ENCODE measurements at places on chromosomes 12 and 14.

DNA sequence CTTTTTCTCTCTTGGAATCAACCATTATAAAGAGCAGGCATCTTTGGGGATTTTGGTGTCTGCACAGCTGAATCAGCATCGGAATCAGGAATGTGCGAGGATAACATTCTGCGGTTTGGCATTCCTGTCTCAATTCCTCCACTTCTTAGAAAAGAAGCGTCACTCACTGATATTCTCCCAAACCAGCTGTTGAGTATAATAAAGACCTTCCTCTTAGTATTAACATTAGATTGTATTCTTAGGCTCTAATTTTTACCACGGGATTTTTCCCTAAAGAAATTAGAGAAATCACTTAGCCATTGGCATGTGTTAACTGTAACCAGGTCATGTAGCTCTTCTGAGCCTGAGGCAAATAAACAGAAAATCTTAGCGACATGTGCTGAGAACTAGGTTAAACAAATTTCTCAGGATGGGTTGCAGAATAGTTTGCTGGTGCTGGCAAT lies 128.7 kb downstream of the TMX1 start:
- peak; percentile 89 for DNase-seq

- DNase-seq, result no peak
These were observed 193.3 kb downstream of the PHLDA1 start for GRCh38 chr12:75838309-75838708.

DNA sequence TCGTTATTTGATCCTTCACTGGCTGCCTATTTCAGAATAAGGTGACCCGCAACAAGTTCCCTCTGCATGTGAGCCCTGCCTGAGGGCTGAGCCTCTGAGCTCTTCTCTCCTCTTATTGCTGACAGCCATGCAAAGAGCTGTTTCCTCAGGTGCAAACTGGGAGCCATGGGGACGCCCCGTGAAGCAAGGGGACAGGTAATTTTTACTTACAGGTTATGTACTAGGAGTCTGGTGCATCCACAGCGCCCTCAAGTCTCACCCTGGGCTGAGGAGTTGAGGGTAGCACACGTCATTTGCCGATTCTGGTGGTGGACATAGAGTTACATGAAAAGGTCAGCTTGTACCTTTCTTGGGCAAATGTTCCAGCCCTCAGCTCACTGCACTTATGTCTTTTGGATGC lies 26.1 kb upstream of the SERPINA6 start:
- no peak for DNase-seq

DNA sequence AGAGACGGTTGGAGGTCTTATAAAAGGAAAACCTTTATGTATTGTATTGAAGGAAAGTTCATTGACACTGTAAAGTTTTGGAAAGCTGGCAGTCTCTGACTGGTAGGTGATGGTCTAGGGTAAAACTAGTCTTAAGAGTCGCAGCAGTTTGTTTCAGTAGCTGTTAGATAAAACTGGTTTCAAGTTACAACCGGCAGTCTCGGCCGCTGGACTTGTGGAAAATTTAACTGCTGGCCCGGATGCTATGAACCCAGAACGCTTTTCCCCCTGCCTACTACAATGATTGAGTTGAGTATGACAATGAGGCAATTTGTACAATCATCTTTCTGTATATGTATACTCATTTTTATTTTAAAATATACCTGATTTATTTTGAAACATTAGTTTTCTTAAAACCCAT lies 1426.9 kb downstream of the AACS start:
- no peak for DNase-seq

DNA sequence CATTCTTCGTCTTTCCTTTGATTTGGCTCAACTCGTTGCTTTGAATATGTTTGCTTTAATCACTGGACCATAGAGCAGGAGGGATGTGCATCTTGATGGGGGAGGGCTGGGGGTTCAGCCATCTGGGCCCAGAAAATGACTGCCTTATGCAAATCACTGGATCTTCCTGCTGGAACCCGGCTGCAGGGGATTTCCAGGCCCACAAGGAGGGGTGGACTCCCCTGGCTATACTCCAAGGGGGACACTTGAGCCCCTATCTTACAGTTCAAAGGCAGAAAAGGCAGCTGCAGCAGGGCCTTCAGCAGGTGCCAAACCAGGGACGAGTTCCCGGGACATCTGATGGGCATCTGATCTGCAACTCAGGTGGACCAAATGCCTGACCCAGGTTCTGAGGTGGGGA lies 122.5 kb downstream of the DICER1 start:
- no peak for DNase-seq

DNA sequence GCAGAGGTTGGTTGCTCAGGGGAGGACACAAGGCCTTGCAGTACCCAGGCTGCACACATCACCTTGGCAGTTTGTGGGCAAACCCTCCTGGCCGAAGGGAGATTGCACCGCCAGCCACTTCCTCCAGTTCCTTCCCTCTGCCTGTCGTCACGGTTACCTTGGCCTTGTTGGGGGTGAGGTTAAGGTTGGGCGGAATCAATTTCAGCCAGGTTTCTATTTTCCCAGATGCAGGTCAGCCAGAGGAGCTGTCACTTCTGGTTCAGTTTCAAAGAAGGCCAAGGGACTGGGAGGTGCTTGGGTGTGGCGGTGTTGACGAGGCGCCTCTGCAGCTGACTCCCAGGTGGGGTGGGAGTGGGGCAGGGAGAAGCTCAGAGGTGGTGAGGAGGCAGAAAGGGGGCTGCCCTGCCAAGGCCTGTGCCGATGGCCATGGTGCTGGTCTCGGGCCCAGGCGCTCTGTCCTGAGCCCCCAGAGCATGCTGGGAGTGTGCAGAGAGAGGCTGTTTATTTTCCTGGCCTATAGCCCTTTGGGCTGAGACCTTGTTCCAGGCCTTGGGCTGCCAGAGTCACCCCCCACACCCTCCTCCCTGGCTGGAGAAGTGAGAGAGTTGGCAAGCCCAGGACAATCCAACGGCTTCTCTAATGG lies 31.4 kb downstream of the JDP2 start:
- no peak for DNase-seq

DNA sequence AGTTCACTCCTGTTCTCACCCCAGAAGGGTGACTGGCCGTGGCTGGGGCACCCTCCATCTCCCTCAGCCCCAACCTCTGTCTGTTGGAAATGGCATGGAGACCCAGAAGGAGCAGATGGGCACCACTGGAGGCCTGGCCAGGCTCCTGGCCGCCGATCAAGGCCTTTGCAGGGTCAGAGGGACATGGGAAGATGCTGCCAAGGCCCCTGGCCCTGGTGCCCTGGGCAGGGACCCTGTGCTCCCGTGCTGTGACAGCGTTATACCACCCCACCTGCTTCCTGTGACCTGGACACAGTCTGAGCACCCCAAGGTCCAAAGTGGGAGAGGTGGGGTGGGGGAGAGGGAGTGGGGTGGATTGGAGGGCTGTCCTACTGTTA lies 3.5 kb downstream of the INF2 start:
- no peak for DNase-seq

GRCh38 chr12:73361156-73361863 lies 1089.1 kb downstream of the TRHDE start:
- DNase-seq, result no peak

- no peak for DNase-seq
These were observed 62.6 kb downstream of the ELK3 start for GRCh38 chr12:96256672-96257361.

DNA sequence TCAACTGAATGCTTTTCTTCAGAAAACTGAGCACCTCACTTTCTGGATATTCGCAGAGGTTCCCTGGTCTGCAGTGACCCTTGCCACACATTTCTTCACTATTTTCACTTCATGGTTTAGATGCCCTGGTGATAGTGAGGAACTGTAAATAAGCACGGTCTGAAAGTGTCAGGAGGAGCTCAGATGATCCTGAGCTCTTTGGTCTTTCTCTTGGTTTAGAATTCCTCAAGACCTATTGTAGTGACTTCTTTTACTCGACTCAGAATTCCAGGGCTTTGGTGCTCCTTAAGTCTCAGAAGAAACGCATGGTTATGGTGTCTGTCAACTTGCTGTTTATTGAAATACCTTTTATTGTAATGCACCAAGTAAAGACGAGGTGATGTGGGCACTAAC lies 84.0 kb downstream of the SAMD4A start:
- peak; percentile 18 for DNase-seq

- no peak for DNase-seq
These were observed 14.1 kb downstream of the EIF2B2 start for GRCh38 chr14:75016815-75017214.

Data from ELR (cell line).